ENCODE measurements at places on chromosomes 5 and 9.

DNA sequence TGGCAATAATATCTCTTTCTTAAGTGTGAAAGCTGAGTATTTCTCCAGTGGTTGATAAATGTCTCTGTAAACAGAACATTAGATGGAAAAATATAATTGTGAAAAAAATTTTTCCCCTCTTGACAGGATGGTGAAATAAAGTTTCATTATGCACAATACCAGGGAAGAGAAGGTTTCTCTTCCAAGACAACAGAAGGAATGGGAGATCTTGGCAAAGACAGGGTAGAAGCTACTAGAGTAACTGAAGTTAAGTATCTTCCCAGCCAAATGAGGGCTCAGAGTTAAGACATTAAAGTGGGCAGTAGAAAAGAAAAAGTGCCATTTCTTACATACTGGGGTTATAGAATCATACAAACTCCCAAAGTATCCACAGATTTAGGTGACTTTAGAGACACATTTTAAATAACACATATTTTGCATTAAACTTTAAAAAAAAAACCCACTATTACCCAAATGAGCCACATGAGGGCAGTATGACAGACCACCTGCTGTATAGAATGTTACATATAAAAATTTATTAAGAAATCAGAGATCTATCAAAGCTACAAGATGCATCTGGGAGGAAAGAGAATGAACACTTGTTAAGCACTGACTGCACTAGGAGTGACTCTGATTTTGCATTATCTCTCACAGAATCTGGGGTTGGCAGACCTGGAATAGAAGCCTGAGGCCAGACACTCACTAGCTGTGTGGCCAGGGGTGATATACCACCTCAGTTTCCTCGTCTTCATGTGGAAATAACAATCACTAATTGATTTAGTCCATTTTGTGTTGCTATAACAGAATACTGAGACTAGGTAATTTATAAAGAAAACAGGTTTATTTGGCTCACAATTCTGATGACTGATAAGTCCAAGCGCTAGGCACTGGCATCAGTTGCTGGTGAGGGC, 98.5 kb downstream of the ARSB start:
- no peak for DNase-seq

DNA sequence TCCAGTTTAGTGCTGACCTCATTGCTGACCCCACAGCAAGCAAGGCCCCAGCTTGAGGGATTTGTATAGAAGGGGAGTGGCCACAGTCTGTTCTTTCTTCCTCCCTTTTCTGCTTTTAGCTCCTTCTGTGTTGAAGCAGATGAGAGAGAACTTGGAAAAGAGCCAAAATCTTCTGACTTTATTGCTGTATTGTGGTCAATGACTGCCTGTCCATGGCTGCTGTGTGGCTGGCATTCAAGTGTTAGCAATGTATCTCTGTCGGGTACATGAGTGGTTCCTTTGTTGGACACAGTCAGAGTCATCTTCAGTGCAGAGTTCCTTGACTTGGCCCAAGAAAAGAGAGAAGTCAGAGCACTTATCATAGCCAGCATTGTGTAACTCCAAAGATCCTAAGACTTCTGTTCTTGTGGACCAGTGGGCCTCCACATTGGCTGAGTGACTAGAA, 154.1 kb downstream of the LRRC70 start:
- no peak for DNase-seq

DNA sequence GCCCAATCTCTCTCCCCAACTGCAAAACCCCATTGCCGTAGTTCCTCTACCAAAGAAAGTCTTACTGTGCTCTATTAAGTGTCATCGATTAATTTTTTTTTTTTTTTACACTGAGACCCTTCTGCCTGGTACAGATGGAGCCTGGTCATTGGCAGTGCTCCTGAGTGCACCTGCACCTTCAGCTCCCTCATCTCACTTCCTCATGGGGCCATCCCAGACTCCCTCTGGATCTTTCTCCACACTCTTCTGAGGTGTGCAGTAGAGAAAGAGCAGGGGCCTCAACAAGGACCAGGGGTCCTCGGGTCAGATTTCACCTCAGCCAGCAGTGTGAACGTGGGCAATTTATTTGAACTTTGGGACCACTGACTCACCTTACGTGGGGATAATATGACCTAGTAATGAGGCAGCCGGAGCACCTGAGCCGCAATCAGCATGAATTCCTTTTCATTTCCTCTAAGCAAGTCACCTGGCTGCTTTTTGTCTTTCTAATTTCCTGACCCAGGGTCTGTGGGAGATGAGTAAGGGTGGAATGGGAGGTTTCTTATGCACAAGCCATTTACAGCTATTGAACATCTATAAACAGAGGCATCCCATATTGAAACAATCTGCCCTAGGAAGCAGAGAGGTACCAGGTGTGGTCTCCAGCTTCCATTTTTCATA, 22.3 kb upstream of the GABRP start:
- no peak for DNase-seq

- no peak for DNase-seq
These were observed 142.6 kb downstream of the PBX3 start for GRCh38 chr9:125889476-125890419.

Measured in stimulated activated CD8-positive, alpha-beta memory T cell treated with anti-CD3 and anti-CD28 coated beads, Interleukin-7, amount 100 ng/mL, for 24 hours (primary cell).